ENCODE measurements at places on chromosomes 16 and 17.

GRCh38 chr16:88084881-88085280, 133.6 kb downstream of the BANP start:
- DNase-seq = no peak

GRCh38 chr16:13178318-13178717, 276.9 kb downstream of the SHISA9 start:
- DNase-seq = no peak

GRCh38 chr17:56028837-56029236, 124.4 kb upstream of the ANKFN1 start:
- DNase-seq = no peak

GRCh38 chr17:14886200-14886739, 378.9 kb downstream of the PMP22 start:
- no peak for DNase-seq

- DNase-seq = no peak
Measured at GRCh38 chr16:23701045-23701444, 12.0 kb downstream of the ERN2 start.

DNA sequence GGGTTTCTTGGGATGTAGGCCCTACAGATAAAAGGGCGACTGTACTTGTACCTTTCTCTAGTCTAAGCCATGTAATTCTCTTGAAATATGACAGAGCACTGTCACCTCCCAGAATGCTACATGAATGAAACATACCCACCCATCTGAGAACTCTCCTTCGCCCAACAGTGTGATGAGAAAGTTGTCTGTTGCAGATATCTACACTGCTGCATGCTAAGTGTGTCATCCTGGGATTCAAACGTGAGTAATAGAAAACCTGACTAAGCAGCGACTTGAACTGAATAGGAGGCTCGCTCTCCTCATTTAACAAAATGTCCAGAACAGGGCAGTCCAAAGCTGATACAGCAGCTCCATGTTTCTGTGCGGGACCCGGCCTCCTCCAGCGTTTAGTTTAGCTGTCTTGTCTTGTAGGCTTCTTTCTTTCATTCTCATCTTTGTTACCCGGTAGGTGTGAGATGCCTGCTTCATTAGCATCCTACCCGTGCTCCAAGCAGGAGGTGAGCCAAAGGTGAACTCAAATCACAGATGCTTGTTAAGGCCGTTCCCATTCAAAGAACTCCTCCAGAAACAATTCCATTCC, 211.9 kb downstream of the PRKCA start:
- no peak for DNase-seq

DNA sequence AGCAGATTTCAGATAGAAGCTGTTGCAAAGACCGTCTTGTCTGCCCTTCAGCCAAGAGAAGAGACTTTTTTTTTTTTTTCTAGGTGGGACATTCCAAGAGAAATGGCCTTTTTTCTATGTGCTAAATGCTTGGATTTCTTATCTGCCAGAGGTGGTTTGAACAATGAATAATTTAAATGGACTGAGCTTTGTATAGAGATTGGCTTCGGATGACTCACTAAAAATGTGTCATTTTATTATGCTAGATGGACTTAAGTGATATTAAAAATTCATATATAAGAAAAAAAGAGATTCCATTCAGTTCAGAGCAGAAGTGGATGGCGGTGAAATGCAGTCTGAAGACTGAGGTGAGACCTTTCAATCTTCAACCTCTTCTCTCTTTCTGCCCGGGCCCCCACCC, 58.4 kb downstream of the MEAK7 start:
- DNase-seq = peak; percentile 5

GRCh38 chr16:30060836-30061554, 4.6 kb upstream of the ALDOA start:
- no peak for DNase-seq
